ENCODE measurements at places on chromosomes 11 and 22.

- no peak for DNase-seq
These were observed 35.8 kb downstream of the TNRC6B start for GRCh38 chr22:40213478-40213877.

DNA sequence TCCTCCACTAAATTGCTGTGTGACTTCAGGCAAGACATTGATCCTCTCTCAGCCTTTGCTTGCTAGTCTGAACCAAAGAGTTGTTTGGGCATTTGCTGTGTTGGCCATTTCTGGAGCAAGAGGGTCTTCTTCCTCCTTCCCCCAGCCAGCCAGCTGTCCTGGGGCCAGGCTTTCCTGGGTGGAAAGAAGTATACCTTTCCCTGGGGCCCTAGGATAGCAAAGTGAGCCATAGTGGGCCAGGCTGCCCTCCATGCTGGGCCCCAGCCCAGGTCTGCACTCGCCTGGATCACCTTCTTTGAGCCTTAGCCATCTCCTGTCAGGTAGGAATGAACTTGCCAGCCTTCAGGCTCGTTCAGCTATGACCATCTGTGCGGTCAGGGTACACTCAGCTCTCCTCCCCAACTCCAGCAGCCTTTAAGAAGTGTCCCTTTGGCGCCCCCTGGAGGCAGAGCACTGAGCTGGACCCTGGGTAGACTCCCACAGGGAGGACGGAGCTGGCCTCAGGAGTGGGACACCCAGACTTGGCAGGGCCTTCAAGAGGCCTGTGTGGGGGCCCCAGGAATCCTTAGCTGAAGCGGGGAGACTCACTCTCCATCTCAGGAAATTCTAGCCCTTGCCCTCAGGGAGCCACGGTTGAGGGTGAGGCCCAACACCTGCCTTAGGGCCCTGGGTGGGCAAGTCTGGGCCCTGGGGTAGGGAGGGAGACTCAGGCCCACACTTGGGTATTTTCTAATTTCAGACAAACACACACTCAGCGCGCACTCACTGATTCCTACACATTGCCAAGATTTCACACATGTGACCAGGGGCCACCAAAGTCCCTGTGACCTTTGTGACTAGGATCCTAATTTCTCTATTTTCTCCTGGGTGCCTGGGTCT, 35.6 kb upstream of the TPBGL start:
- DNase-seq: no peak

GRCh38 chr11:2818503-2818902, 67.1 kb downstream of the CDKN1C start:
- DNase-seq: no peak

DNA sequence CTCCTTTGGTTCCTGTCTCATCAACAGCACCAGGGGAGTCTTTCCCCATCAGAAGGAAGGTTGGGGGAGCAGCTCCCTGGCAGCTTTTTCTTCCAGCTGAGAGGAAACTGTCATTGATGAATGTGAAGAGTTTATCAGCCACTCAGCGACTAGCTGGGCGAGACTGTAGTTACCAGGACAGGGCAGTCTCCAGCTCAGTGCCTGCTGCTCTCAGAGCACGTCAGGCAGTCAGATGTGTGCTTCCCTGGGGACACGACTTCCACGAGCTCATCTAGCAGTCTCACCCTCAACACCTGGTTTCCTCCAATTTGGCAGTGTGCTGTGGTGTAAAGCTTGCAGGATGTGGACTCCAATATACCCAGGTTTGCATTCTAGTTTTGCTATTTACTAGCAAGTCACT, 12.5 kb upstream of the C1QTNF4 start:
- DNase-seq: no peak

Measured in T1000 (cell line).